Left colon (tissue), 2 donors: ENCODE measurements at places on chromosomes 3 and 15. TPM values are rescaled to one million over a fixed set of nuclear protein-coding genes. Genes with fewer than 3 reads are reported as not detected.

GRCh38 chr15:36106640-36107335 lies 472.6 kb upstream of the CDIN1 start:
- DNase-seq: no peak

DNA sequence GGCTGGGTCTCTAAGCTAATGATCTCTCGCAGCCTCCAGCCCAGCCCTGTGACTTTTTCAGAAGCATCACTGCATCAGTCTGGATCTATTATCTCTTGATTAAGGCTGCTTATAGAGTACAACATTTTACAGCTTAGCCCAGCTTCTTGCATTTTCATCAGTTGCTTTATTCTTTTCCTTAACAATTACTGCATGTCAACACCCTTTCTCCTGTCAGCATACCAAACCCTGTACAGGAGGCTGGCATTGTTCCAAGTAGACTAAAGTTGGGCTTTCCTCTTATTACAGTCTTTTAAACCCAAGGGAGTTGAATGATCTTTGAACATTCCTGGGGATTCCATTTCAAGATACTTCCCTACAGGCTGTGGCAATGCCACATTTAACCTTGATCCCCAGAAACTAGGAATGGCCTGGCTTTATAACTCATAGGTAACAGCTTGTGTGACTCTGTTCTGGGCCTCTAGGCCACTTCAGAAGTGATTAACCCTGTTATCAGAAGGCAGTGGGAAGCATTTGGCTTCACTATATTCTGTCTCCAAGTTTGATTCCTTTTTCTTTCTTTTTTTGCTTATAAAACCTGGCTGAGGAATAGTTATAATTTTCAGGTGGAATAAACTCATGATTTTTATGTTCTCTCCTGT lies 182.9 kb downstream of the KCNMB2 start:
- no peak for DNase-seq

- DNase-seq: no peak
Observed at GRCh38 chr3:13195374-13195773, 122.1 kb upstream of the IQSEC1 start.

DNA sequence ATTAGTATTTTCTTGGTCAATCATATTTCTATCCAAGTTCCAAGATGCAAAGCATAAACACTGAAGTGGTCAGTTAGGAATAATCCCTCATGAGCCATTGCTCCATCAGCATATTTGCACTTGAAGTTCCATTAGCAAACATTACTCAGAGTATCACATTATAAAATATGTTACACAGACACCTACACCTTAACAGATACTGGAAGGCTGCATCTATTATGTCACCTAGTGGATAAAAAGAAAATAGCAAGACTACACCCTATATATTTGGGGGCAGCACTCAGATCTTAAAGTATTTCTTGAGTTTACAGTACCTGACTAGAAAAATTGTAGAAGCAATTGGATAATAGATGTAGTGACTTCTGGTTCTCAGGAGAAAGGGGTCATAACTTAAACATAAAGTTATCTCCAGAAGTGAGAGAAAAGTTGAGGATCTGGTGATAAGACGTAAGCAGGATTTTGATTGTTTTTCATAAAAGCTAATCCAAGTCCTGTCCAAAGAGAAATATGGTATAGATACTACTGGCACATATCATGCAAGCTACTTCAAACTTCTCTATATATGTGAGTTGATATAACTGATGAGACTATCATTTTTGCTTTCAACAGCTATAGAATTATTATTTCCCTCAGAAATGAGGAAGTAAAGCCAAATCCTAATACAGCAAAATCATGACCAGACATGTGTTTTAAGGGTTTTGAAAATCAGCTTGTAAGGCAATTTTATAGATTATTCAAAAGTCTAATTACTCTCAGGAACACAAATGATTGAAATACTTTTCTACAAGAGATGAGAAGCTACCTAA lies 422.2 kb downstream of the GBE1 start:
- DNase-seq: no peak

DNA sequence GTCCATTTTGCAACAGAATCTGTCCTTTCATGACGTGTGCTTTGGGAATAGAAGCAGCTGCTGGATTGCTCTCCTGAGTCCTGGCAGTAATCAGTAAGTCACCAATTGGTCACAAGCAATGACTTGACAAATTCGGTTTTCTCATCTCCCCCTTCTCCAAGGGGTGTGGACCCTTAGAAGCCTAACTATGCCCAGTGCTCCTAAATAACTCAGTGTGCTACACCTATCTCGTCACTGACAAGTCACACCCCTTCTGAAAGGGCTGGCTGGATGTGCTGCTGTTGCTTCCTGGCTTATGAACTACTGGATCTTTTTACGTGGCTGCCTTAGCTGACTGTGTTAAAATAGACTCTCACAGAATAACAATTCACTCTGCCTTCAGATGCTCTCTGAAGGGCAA lies 1351.5 kb downstream of the ZPLD1 start:
- DNase-seq: no peak

- no peak for DNase-seq
Observed at GRCh38 chr3:42802876-42803413, 1.3 kb downstream of the HIGD1A start.

DNA sequence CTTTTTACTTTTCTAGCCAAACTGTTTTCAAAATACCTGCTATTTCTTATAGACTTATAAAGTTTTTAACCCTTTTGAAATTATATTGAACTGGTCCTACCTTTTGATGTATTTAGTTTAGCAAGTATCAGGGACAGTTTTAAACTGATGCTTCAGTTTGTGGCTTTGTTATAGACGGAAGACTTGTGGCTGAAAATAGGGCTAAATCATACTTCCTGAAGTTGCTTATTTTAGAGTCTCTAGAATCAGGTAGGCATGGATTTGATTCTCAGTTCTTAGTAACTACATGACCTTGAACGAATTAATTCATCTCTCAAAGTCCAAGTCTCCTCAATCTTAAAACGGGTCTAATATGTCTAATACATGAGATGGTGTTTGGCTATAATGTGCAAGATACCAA lies 322.8 kb downstream of the RAP2B start:
- no peak for DNase-seq

DNA sequence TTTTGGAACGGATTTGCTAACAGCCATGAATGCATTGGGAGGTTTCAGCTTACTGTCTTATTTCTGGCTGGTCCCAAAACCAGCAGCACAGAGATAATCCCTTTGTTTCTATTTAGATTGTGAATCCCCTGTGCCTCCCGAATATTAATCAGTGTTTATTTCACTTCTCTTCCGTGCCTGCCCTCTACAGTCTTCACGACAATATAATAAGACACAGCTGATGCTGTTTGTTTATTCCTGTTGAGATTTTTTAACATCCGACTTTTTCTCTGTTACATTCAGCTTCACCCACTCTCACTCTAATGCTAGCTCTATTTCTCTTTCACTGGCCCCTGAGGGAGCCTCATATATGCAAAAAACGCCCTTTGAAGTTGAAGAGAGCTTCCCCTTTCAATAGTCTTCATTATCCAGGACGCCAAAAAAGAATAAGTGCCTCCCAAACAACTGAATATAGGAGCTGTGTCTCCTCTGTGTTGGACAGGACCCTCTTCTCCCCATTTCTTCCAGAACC lies 995.3 kb downstream of the ROBO2 start:
- DNase-seq: no peak

DNA sequence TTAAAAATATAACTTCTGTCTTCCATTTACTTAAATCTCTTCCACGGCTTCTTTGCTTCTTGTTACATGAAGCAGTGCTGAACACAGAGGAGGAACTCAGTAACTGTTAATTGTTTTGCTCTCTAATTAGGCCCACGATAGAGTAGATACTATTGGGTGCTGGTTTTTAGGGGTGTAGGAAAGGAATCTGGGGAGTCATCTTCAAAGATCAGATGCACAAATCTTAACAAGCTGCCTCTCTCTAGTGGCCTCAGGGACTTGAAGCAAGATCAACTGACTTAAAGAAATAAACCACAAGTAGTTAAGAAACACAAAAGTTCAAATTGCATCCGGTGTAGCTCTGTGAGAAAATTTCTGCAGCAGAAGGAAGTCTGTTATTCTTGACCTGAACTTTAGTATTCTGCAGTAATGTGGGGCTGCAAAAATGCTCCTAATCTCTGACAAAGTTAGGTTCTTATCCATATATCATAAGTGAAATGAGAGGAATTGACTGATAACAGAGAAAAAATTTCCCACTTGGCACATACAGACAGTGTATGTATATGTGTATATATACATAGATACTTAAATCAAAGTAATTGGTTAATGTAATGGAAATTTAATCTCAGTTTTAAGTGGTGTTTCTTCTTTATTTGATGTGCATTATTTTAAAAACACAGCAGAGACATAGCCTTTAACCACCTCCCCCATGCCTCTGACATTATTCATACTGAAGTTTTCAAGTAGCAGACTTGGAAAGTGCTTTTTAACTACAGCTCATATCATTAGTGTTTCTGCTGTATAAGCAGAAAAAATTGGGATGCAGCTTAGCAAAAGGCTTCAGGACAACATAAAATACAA lies 51.8 kb downstream of the CHST2 start:
- DNase-seq: no peak

DNA sequence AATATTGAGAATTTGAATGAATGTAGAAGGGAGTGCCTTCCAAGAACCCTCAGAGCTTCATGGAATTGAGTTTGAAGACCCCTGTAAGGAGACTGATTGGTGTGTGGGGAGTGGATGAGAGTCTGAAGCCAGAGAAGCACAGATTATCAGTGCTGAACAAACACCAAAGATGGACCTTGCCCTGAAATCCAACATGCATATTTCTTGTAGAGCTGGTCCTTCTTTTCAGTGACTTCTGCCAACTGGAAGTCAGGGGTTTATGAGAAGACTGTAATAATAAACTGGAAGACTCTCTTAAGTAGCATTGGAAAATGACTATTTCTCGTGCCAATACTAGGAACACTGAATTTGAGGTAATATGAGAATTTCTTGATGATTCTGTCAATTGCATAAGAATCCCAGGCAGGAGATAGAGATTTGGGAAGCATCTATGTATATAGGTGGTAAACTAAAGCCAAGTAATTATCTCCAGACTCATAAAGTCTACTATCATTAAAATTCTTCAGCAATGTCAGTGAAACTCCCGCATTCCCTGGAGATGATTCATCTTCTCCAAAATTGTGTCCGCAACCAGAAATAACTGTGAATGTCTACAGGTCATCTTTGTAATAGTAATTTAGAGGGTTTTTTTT lies 213.8 kb downstream of the IL5RA start:
- DNase-seq: no peak

DZIP1L gene
- total RNA-seq: 3.5 TPM

DNA sequence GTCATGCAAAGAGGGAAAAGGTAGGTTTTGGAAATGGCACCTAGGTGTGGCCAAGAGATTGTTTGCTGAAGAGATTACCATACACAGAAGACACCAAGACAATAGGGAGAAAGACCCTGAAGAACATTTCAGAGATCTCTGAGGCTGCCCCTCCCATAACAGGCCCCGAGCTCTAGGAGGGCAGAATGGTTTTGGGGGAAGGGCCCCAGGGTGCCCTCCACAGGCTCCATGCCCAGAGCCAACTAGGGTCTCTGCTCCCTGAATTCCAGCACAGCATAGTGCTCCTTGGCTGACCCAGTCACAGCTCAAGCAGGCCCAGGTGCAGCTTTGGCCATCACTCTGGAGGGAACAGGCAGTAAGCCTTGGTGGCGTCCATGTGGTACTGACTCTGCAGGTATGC lies 163.9 kb downstream of the RAB11A start:
- DNase-seq: no peak

ACSBG1 gene
- 0.45 TPM for total RNA-seq

RSRC1 gene
- 24.9 TPM for total RNA-seq

CPN2 gene
- not detected for total RNA-seq

GRCh38 chr15:74955796-74956647 lies 550 bp downstream of the RPP25 start:
- DNase-seq: peak; percentile 88

AP4E1 gene
- total RNA-seq: 10.7 TPM

DNA sequence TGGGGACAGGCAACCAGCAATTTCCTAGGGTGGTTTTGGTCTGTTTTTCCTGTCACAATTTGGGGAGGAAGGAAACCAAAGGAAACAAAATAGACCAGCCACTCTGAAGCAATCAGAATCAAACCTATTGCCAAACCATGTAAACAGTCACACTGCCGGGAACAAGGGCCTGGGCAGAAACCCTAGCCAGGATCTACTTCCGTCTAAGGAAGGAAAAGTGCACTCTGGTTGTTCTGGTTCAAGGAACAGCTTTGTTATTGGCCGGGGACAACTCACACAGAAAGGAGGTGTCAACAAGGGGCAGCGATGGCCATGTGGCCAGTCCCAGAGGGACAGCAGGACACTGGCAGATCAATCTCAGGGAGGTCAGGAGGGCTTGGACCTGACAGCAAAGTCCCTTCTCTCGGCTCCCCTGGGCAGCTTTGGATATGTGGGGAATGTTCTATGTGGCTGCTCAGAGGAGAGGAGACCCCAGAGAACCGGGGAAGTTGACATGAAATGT lies 17.5 kb upstream of the RAD18 start:
- DNase-seq: no peak

GRCh38 chr15:101276501-101277037 lies 716 bp downstream of the SELENOS start:
- no peak for DNase-seq

ZBED2 gene
- total RNA-seq: not detected
